ENCODE measurements at places on chromosomes 3 and 15.

- DNase-seq, result no peak
Observed at GRCh38 chr3:38579551-38580449, 69.7 kb downstream of the SCN5A start.

- no peak for DNase-seq
Observed at GRCh38 chr3:194870394-194871110, 184.9 kb downstream of the FAM43A start.

DNA sequence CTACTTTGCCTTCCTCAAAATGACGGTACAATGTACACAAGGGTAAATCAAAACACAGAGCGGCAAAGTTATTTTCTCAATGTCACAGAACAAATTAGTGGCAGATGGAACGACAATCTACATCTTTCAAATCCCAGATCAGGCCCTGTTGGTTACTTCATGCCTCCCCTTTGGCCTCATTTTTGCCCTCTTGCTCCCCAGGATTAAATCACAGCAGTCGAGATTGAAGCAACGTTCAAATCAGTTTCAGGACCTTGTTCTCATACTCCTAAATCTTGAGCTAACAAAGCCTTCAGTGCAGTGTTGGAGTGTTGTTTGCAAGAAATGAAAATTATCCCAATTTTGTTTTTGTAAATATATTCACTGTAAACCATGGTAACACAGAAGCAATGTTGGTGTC, 91.4 kb downstream of the FBN1 start:
- no peak for DNase-seq

- DNase-seq, result no peak
Observed at GRCh38 chr3:9727743-9728142, 3.8 kb upstream of the BRPF1 start.

DNA sequence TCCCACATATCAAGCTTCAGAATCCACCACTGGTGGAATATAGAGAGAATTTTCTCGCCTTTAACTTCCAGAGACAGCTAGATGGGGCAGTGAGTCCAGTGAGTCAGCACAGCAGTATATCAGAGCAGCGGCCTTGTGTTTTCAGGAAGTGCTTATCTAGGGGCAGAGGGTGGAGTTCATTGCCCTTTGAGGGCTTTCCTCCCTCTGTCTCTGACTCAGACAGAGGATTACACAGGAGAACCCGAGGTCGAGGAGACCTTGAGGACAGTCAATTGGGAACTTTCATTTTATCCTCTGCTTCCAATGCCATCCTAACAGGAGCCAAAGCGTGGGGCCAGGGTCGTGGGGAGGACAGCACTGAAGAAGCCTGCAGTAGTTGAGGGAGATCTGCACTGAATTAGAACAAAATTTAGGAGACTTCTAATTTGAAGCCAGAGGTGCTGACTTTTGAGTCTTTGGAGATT, 109.6 kb upstream of the UMPS start:
- DNase-seq, result no peak

All from stimulated activated naive CD4-positive, alpha-beta T cell treated with Interleukin-2 at 50 U/mL for 16 hours (primary cell).